ENCODE measurements at places on chromosomes 5 and 9.

DNA sequence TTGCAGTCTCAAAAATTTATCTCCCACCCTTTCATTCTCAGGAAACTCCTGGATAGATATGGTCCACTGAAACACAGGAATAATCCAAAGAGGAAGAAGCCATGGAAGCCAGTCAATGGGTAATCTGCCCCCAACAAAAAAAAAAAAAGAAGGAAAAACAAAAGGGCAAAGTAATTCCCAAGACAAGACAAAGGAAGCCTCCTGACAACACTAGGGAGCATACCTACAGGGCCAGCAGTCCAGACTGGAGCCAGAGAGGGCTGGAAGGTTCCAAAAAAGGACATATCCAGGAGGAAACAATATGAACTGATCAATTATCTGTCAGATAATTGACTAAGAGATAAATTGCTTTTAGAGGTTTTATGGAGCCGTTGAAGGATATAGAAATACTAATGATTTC, 12.9 kb downstream of the FNIP1 start:
- DNase-seq, result no peak

DNA sequence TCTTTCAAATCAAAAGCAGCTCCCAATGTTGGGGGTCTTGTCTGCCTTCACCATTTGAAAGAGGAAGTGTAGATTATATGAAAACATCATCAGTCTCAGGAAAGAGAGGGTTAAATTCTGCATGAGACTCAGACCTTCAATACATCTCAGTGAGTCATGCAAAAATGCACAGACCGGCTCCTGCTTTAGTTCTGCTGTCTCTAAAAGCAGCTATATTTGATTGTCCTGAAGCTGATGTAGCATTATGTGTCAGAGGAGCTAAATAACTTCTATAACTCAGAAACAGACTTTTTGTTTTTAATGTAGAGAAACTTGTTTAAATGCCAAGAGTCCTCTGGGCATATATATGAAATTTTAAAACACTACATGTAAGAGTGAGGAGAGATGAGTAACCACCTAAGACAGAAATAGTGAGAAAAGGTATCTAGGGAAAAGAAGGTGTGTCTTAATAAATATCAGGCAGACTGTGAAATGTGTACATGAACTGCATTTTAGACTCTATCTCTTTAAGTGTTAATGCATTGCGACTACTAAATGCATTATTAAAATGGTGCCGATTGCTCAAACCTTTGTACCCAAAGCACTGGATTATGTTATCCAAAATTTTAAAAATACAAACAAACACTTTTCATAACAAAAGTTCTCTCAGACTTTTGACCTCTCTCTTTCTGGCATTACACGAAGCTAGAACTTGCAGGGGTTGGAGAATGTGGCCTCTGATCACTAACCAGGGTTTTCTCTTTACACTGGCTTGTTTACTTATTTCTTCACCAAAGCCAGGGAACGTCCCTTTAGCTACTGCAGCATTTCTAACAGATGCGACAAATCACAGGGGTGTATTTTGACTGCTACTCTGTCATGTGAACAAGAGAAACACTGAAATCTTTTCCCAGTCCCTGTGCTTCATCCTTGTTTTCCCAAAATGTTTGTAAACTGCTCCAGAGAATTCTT, 302.3 kb downstream of the ARL15 start:
- DNase-seq, result no peak

DNA sequence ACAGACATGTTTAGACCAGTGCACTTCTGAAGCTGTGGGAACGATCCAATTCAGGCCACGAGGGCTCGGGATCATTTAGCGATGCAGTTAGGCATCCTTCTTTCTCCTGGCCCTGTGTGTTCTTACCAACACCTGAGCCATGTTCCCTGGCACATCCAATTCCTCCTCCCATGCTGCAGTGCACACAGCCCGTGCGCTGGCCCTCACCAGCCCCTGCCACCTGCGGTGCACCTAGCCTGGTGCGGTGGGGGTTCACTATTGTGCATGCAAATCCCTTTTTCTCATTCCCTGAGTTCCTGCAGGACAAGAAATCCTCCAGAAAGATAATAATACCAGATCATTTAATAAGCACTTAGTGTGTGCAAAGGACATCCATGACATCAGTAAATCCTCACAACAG, 53.5 kb downstream of the NEURL1B start:
- DNase-seq, result no peak

GRCh38 chr9:106885451-106885850, 22.5 kb downstream of the ZNF462 start:
- DNase-seq, result peak; percentile 35

DNA sequence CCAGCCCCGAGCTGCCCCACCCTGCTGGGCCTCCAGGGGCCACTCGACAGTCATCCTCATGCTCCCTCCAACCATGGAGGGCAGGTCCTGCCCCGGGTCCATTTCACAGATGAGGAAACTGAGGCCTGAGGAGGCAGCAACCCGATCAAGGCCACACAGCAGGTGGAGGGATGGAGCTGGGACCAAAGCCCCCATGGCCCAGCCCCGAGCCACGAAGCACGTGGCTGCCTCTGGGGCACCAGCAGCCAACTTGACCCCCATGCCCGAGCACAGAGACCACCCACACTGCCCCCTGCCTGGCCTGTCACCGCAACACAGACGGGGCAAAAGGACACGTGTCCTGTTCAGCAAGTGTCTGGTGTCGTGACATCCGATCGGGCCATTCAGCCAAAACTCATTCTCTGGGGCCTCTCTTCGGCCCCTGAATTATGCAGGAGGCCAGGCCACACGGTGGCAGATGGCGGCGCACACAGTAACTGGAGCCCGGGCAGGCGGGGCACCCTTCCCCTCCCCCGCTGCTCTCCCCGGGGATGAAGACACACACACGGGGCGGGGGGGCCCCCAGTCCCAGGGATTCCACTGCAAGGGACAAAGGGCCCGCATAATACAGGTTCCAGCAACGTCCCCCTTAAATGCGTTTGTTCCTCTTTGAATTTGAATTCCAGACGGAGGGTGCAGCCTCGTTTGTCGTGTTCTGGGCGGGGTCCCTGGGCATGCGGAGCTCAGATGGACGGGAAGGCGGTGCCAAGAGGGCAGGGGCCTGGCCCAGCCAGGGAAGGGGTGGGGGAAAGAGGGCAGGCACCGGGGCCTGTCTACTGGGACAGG, 29.4 kb upstream of the TMEM250 start:
- no peak for DNase-seq

DNA sequence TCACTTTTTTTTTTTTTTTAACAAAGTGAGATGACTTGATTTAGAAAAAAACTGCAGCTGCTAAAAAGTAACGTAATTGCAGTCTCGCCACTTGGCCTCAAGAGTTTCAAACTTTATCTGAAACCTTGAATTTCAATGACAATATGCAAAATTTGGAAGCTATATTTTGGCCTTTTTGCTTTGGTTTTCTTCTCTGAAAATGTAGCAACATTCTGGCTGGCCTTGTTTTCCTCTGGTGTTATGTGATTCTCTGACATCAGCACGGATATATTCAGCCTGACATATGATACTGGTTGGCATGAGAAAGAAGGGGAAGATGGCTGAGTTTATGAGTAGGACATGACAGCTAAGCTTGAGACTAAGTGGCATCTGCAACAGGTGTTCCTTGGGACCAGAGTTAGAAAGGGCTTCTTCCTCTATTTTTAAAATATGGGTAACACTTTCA, 136.5 kb downstream of the MEF2C start:
- no peak for DNase-seq

DNA sequence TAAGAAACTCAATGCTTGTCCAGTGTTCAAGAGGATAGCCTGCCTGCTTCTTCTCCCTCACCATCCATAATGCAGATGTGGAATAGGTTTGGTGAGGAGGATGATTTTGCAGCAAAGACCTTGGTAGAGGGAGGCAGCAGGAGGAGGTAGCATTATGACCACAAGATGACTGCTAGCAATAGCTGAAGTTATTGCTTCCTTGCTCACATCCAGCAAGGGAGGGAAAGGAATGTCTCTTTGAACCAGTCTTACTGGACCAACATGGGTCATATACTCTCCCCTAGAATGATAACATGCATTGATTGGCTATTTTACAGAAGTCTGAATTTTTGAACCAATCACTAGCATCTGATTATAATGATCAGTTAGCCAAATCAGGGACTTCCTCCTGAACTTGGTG, 607.6 kb downstream of the EBF1 start:
- no peak for DNase-seq

GRCh38 chr5:179805070-179805528, 1.6 kb downstream of the MGAT4B start:
- no peak for DNase-seq

- peak; percentile 51 for DNase-seq
These were observed 13.0 kb upstream of the CYFIP2 start for GRCh38 chr5:157252711-157253465.

DNA sequence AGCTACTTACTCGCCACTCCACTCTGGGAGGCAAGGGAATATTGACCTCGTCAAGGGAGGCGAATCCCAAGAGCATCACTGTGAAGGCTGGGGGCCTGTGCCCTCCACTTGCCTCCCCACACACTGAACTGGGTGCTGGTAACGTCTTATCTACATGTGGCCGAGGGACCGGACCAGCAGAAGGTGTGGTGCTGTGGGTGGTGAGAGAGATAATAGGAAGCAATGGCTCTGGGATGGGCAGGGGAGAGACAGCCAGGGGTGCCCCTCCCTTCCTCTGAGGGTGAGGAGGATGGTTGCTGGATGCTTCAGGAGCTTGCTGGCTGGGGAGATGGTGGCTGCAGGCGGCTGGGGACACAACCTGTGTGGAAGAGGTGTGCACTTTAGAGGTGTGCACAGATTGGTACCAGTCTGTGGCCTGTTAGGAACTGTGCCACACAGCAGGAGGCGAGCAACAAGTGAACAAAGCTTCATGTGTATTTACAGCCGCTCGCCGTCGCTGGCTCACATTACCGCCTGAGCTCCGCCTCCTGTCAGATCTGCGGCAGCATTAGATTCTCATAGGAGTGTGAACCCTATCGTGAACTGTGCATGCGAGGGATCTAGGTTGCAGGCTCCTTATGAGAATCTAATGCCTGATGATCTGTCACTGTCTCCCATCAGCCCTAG, 100.3 kb downstream of the ENTREP1 start:
- no peak for DNase-seq

- DNase-seq, result no peak
These were observed 5.5 kb upstream of the GALNT12 start for GRCh38 chr9:98801969-98802371.

DNA sequence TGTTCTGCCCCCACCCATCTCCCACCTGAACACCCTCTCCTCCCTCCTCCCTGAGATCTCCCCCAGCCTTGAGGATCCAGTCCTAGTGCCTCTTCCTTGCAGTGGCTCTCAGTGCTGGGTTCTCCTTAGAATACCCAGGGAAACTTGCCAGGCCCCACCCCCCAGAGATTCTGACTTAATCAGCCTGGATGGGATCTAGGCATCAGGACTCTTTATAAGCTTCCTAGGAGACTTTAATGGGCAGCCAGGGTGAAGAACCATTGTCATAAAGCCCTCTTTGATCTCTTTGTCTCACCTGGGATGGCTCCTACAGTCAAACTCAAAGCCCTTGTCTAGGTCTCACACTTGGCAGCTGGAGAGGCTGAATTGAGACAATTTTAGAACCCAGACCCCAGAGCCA, 8.6 kb upstream of the GLIS3 start:
- no peak for DNase-seq

DNA sequence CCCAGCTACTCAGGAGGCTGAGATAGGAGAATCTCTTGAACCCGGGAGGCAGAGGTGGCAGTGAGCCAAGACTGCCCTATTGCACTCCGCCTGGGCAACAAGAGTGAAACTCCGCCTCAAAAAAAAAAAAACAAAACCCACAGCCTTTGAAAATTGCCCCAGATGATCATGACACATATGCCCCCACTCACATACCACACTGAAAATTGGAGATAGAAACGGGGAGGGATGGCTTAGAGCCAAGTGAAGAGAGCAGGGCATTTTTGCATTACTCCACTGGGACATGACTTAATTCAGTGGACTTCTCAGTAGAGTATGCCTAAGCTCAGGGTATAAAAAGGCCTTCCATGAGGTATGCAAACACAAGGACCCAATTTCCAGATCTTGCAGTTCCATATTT, 309.3 kb downstream of the BNC2 start:
- DNase-seq, result no peak

GRCh38 chr9:32350682-32351081, 33.8 kb upstream of the ACO1 start:
- peak; percentile 11 for DNase-seq

DNA sequence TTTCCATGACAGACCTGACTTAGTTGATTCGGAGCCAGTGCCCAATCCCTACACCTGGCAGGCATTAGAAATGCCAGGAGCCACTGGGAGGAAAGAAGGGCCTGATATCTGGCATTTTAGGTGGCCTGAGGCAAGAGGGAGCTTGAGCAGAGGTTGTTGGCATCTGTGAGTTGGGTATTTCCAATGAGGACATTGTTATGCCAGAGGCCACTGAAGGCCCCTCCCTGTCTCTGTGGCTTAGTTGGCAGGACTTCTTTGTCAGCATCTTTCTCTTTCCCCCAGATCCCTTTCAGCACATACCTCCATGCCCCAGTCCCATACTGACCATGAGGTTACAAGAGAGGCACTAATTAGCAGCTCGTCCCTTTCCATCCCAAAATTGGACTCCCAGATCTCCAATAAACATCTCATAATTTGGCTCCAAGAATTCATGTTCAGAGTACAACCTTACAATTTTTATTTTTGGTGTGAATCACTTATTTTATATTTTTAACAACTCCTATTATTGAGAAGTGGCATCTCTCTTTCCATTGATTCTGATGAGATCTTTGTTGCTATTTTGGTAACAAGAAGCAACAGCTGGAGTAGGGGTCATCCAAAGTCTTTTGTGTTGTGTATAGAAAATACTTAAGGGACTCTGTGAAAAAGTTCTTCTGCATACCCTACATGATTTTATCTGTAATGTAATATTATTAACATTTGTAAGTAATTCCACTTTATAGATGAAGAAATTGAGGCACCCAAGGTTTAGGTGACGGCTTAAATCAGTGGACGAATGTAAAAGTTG, 68.6 kb upstream of the MAP3K1 start:
- no peak for DNase-seq

DNA sequence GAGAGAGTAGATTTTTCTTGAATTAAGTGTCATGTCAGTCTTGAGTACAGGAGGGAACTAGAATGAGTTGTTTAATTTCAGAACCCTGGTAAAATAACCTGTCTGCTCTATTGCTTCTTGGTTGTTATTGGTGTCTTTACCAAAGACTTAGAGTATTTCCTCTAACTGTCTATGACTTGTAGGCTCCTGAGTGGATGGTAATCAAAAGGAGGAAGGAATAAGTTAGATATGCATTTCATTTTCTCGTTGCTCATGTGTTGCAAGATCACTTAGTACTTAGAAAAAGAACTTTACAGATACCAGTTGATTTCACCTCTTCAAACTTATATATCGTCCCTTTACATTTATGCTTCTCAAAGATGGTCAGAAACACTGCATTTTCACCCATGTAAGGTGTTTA, 31.1 kb downstream of the UHRF2 start:
- DNase-seq, result no peak
